Activated naive CD8-positive, alpha-beta T cell treated with anti-CD3 and anti-CD28 coated beads, Interleukin-2, amount 10 ng/mL, durations not matched to agents 7 days and 5 days (primary cell): ENCODE measurements at places on chromosomes 13 and 19.

GRCh38 chr19:1769645-1769985 lies 16.3 kb downstream of the ONECUT3 start:
- no peak for DNase-seq

DNA sequence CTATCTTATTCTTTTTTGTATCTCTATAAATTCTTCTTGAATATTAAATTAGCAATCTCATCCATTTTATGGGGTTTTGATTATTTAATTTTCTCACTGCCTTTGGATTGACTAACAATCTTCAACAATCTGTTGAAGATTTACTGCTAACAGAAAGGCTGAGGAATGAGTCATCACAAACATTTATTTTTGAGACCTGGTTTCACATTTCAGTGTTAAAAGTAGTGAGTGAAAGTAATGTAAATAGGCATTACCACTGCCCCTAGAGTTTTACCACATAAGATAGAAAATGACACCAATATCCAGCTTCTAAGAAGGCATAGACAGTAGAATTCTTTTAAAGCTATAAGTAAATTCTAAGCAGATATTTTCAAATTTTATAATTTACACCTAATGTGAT lies 472.8 kb downstream of the OLFM4 start:
- no peak for DNase-seq

GRCh38 chr19:40822161-40822560 lies 23.2 kb downstream of the EGLN2 start:
- DNase-seq: peak; percentile 20

GRCh38 chr19:28873301-28873700 lies 339.6 kb downstream of the UQCRFS1 start:
- DNase-seq: no peak

- no peak for DNase-seq
These were observed 1.7 kb downstream of the ZNF446 start for GRCh38 chr19:58477871-58478270.

DNA sequence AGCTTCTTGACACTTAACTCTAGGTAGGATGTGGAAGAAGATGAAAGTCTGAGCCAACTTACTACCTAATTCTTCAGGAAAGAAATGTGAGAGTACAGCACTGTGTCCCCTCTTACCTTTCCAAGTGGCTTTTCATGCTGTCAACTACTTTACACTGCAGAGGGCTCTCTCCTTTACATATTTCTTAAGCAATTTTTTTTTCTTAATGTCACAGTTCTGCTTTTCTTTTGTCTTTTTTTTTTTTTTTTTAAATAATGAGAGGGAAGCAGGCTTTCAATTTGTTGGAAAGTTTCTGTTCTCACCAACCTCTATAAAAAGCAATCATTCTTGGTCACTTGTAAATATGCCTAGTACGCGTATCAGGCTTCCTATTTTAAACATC lies 212.7 kb upstream of the MIR17HG start:
- DNase-seq: no peak

DNA sequence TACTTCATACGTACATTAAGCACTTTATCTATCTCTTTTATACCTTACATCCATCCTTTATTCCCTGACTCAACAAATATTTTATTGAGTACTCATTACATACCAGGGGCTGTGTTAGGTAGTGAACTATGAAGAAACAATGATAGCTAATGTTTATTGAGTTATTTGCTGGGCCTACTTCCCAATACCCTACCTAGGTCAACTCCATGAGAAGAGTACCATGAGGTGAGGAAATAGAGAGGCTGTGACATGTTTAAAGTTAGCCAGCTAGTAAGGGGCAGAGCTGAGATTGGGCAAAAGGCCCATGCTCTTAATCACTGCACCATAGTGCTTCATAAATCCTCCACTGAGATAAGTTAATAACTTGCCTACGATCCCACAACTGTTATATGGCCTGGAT lies 79.9 kb downstream of the FREM2 start:
- DNase-seq: no peak
